Activated CD4-positive, alpha-beta memory T cell treated with anti-CD3 and anti-CD28 coated beads for 36 hours (primary cell): ENCODE measurements at places on chromosomes 1 and 21. TPM values are rescaled to one million over a fixed set of nuclear protein-coding genes. Genes with fewer than 3 reads are reported as not detected.

DNA sequence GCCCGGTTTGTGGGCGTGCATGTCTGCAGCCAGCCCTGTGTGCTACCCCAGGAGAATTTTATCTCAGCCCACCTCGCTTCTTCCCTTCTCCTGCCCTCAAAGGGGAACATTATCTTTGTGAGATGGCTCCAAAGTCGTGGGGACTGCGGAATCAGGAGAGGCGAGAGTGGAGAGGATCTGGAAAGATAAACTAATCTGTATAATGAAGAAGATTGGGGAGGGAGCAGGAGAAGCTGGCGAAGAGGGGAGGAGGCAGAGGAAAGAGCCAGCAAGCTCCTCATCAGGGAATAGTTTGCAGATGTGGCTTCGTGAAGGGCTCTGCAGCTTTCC, 310.3 kb downstream of the MATN1 start:
- DNase-seq, result no peak

DNA sequence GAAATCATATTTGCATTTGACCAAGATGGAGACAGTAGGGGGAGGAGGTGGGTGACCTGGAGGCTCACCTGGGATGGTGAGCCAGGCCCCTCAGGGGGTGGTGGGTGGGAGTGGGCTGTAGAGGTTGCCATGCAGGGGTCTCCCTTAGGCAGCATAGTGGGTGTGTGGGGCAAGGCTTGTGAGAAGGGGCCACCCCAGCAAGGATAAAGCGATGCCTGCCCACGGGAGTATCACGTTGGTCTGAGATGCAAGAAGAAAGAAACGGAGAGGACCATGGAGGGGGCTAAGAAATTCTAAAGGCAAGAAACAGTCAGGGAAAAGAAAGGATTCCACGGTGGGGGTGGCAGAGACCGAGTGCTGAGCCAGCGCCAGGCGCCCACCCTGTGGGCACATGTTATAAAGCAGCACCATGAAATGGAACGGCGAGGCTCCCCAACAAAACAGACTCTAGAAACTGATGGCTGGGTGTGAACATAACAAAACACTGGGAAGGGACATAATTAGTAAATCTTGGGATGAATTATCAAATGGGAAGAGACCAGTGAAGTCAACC, 11.7 kb upstream of the C2CD2 start:
- no peak for DNase-seq

MYBPHL gene
- not detected for total RNA-seq

NMNAT2 gene
- not detected for total RNA-seq

DNA sequence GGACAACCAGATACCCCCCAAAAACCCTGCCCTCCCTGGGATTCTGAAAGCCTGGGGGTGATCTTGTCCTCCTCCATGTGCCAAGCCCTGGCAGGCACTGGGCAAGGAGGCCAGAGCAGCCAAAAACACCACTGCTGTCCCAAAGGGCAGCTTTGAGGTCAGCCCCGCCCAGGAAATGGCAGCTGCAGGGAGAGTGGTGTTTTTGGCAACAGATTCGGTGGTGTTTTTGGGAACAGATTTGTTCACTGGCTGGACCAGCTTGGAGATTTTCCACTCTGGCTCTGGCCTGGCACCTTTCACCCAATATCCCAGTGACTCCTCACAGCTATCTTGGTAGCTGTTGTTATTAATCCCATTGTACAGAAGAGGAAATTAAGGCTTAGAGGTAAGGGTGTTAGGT, 34.7 kb downstream of the LRP8 start:
- DNase-seq, result no peak

GRCh38 chr1:94831641-94832040, 11.5 kb downstream of the SLC44A3 start:
- DNase-seq, result no peak
